ENCODE measurements at places on chromosomes 1 and 21.

DNA sequence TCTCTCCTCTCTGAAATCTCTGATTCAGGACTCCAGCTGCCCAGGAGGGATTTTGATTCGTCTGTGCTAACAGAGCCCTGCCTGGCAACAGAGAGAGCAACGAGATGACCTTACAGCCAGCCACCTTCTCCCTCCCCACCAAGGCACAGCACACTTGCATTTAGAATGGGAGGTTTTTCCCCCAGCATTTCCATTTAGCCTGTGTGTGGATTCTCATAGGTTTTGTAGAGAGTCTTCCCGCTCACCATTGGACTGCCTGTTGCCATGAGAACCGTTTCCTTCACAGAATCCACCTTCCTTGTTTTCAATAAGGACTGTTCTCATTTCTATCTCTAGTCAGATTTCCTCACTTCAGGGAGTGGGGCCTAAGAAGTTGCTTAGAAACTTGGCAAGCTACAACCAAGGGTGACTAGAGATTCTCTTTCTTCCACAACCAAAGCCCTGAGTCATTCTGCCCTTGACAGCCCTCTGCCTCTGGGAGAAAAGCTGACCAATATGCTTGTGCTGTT is 5.8 kb upstream of the IKBKE start:
- DNase-seq: no peak

DNA sequence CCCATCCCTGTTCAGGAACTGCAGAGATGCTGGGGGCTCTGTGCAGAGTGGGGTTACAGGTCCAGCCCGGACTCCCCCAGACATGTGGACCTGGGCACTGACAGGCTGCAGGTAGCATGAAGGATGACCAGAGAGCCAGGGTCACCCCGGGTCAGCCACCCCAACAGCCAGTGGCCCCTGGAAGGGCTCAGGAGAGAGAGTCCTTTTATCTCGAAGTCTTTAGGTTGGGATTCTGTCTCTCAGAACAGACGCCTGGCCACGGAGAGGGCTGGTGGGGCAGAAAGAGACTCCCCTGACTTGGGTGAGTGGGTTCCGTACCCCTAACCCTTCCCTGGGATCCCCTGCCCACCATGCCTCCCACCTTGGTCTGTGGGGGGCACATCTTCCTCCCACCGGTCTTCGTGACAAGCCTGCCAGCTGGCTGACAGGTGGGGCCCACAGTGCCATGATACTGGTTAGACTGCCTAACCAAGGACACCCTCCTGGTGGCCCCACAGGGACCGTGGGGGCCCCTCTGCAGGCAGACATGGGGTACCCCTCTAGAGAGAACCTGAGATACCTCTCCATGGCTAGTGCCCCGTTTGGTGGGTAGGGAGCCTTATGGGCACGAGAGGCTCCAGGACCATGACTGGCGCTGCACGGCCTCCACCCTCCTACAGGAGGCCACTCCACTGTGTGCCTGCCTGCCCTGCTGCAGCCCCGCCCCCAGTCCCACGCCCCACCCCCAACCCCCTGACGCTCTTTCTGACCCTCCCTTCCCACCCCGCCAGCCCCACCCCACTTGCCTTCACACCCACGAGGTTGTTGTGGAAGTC is 24.2 kb downstream of the WNT9A start:
- no peak for DNase-seq

GRCh38 chr1:14010476-14010875 is 310.5 kb downstream of the PRDM2 start:
- no peak for DNase-seq

- no peak for DNase-seq
Measured at GRCh38 chr1:30523055-30524020, 200.0 kb downstream of the MATN1 start.

Measured in NCI-H2107 (cell line).